ENCODE measurements at places on chromosomes 7 and 10.

DNA sequence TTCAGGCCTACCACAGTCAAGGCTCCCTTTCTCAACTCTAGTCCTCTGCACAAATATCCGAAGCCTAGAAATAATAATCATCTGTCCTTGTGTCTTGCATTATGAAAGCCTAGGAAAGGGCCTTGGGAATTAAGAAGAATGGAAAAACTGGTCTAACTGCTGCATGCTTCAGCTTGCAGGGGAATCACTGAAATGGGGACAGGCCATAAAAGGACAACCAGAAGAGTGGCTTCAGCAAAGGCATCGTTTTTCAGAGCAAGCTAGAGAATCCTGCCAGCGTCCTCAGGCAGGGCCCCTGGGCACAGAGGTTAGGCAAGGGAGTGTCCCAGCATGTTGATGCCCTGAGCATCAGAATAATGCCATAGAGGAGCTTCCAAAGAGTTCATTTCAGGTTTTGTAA, 13.2 kb downstream of the ERVW-1 start:
- no peak for DNase-seq

DNA sequence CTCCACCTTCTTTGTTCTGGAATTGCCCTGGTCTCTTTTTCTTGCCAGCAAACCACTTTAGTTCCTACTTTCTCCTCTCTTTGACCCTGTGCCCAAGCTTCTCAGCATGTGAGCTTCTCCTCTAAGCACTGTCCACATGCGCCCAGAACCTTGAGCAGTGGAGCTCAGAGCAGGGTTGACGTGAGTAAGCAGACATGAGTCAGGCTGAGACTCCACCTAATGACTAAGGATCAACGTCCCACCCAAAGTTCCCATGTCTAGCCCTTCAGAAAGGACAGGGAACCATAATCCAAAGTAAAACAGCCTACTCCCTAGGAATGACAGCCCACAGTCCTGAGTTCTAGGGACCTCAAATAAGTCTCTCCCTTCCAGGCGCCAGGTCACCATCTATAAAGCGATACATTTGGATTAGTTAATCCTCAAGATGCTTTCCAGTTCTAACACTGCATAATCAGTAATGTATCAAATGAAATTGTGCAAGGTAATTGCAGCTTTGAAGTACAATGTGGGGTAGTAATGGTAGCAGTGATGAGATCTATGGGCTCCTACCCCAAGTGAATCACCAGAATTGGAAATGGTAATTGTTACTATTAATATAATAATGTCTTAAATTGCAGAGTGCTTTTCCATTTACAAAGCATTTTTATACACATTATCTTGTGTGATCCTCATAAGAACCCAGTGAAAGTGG, 44.5 kb downstream of the KCNMA1 start:
- no peak for DNase-seq

- no peak for DNase-seq
Measured at GRCh38 chr7:50704844-50705243, 77.9 kb downstream of the GRB10 start.

- DNase-seq = no peak
Measured at GRCh38 chr10:73655257-73655989, 406 bp downstream of the SYNPO2L start.

DNA sequence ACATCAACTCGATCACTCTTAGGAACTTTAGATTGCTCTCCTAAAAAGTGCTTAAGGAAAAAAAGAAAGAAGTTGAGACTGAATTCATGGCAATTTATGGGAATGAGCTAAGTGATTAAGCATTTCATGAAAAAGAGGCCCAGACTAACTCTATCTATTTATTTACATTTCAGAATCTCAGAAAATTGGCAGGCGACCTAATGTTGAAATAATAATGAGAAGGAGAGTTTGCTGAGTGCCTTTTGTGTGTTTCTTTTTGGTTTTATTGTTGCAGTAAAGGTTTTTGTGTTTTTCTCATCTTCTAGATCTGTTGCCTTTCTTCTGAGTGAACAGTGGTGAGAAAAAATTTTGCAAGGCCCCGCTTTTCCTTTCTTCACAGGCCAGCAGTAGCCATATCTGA, 3.8 kb downstream of the GRK5 start:
- DNase-seq = no peak

- DNase-seq = no peak
Measured at GRCh38 chr7:68246189-68246633, 1249.6 kb downstream of the TYW1 start.

GRCh38 chr7:55473932-55474331, 98.4 kb downstream of the VOPP1 start:
- no peak for DNase-seq

- no peak for DNase-seq
Measured at GRCh38 chr10:9342885-9343570, 1288.5 kb downstream of the GATA3 start.

DNA sequence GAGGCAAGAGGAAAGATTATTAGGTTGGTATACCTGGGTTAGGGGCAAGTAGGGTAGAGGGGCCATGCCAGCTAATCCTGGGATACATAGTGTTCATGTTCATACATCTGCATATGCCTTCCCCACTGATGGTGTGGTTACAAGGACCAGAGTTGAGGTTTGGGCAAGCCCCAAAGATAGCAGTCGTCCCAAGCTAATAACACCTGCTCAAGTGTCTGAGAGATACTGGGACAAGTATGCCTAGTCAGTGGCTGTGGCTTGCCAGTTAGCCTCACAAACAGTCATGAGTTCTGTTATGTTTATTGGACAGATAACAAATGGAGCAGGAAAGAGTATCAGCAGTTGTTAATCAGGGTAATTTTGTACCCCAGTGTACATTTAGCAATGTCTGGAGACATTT, 139.6 kb downstream of the ADAM22 start:
- no peak for DNase-seq

GRCh38 chr7:29197916-29198315, 3.3 kb downstream of the CHN2 start:
- DNase-seq = no peak

GRCh38 chr10:34751272-34751671, 63.8 kb downstream of the PARD3 start:
- no peak for DNase-seq

DNA sequence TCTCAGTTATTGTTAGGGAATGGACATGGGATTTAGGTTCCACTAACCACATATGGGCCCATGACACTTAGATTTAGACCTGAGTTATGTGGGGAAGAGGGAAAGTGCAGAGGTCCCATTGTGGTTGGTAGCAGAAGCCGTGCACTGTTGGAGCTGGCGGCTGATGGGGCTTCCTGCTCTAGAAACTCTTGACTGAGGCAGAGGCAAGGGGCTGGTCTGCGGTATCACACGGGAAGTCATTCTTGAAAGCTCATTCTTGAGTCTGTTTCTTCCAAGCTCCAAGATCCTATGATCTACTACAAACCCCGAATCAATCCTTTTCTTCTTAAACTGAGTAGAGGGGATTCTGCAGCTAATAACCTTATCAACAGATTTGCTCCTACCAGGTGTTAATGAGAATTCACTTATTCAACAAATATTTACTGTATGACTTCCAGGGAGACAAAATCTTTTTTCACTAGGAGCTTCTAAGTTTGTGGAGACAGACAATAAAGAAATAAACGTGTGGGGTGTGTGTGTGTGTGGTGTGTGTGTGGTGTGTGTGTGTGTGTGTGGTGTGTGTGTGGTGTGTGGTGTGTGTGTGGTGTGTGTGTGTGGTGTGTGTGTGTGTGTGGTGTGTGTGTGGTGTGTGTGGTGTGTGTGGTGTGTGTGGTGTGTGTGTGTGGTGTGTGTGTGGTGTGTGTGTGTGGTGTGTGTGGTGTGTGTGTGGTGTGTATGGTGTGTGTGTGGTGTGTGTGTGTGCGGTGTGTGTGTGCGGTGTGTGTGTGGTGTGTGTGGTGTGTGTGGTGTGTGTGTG, 57.1 kb downstream of the AOC1 start:
- peak; percentile 22 for DNase-seq

DNA sequence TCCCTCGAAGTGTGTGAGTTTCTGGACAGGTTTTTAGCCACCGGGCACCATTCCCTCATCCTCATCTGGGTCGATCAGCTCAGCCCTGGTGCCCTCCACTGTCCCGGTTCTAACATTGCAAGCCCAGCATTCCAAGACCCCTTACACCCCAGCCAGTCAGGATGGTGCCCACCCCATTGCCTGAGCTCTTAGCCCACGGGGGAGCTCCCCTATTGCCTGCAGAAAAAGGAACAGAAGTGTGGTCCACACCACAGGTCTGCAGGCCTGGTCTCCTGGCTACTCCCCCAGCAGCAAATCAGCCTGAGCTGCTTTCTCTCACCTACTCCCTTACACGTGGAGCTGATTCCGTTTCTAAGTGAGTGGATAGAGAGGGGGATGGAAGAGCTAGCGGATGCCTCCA, 4.8 kb downstream of the CALML5 start:
- no peak for DNase-seq

DNA sequence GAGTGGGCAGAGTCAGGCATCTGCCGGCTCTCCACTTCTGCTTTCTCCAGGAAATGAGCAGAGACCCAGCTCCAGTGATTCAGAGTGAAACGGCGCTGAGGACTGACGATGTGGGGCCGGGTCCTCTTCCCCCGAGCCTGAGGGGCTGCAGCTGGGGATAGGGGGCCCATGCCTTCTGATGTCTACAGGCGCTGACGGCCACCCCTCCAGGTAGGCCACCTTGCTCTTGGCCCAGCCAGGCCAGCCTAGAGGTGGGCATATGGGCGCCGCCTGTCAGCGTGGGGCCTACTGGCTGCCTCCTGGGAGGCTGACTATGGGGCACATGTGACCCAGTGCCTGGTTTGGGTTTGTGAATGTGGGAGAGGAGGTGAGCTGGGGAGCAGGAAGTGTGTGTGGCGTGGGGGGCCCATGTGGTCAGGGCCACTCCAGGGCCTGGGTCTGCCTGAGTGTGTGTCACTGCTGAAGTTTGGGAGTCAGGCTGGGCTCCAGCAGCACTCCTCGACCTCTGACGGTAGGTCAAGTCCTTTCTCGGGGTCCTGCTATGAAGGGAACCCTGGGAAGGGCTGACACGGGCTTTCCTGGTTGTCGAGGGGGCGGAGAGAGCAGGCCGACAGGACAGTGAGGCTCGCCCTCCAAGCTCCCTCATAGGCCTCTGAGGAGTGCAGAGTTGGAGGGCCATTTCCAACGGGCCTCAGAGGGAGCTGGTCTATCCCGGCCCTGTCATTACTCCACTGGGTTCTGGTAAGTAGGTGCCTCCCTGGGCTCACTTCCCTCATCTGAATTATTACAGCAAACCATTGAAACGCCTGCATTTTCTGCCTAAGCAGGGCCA, at the start of gene WDFY4:
Gene WDFY4 (plus strand): TSS at position 82 of the 832 bp plus-strand sequence. CDS start 24,860 bp downstream, outside the sequence.
- DNase-seq = peak; percentile 50

GRCh38 chr7:57176928-57177635, 44.8 kb upstream of the ZNF479 start:
- no peak for DNase-seq

DNA sequence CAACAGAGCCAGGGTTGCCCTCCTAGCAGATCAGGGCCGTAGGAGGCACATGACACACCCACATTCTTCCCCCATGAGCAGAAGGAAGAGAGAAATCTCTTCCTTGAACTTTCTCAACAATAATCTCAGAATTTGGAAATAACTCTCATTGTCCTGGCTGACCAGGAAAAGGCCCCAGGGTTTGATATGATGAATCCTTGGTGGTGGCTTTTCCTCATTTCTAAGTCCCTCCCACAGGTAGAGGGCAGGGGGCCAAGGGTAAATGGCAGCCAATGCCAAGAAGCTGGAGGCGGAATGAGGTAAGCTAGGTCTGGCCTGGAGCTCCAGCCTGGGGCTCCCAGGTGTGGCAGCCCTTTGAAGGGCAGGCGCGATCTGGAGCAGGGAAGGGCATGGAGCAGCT, 67.8 kb downstream of the GRB10 start:
- no peak for DNase-seq

- no peak for DNase-seq
Measured at GRCh38 chr10:77068969-77069368, 568.6 kb downstream of the KCNMA1 start.

DNA sequence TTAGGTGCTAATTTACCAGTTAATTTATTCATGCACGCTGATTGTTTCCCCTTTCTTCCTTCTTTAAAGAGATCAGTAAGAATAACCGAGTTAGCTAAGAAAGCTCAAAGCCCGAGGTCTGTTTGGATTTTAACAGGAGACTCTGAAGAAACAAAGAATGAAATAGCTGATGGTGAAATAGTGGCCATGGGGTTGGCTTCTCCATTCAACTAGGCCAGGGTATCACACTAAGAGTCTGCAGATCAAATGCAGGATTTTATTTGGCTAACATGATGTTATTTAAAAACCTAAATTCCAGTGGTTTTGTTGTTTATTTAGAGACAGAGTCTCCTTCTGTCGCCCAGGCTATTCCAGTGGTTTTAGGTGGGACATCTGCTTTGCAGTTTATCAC, 65.2 kb upstream of the SYPL1 start:
- no peak for DNase-seq

DNA sequence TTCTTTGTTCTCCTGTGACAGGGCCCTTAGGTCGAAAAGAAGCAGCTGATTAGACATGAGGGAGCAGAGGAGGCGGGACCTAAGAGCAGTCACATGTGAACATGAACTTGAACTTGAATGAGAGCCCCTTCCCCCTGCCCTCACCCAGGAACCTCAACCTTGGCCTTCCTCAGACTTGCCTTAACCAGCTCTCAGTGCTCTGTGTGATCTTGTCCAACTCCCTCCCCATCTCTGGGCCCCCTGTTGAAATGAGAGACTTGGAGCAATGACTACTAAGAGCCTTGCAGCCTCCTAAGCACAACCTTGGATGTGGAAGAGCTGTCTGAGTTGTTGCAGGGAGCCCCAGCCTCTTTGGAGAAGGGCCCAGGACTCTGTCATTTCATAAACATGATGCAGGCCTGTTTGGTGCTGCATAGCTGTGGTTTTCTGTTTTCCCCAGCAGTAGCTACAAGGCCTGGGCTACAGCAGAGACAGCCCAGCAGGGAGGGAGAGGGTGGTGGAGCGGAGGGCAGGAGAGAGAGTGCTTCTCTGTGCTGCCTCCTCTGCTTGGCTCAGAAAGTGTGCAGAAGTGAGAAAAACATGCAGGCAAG, 123.9 kb upstream of the ZMIZ1 start:
- no peak for DNase-seq

All from GF-D8 (cell line).